Inflammatory macrophage treated with lipopolysaccharide for 4 hours (primary cell): ENCODE measurements at places on chromosomes 3 and 15.

- DNase-seq = no peak
Observed at GRCh38 chr3:104126864-104127553, 1239.7 kb upstream of the ALCAM start.

DNA sequence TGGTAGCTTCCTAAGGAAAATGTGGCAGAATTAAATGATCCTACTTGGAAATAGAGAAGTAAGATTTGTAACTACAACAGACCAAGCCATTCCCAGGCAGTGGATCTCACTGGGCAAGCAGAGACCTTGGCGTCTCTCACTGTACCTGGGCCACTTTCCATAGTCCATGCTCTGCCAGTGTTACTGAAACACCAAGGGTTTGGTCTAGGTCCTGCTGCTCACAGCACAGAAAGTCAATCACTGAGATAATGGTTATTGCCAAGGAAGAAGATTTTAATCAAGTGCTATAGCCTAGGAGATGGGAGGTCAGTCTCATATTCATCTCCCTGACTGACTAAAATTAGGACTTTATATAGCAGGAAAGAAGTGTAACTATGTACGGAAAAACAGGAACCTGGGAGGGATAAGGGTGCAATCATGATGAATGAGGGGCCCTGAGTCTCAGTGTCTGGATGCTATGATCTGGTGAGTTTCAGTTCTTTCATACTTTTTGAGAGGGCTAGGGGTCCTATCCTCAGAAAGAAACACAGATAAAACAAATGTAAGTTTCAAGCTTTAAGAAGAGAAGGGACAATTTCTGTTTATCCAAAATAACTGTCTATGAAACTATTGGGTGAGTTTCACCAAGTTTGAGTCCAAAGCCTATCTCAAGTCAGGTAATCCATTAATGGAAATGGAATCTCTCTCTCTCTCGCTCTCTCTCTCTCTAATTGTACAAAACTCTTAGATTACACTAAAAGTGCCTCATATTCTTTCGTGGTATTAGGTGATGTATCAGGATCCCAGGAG lies 20.6 kb downstream of the GPR15 start:
- no peak for DNase-seq

DNA sequence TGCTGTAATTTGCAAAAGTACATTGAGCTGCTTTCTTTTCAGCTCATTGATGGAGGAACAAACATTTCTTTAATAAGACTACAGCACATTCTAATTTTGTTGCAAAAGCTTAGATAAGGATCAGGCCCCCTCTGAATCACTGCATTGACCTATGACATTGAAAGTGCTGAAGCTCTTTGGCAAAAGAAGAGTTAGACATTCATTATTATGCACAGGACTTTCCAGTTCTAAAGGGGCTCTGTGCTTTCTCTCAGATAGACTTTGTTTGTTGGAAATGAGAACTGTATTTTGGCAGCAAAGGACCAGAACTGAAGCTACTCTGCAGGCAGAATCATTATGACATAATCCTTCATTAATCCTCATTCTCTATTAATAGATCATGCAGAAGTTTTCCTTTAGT lies 252.9 kb upstream of the SOX2 start:
- no peak for DNase-seq

GRCh38 chr3:17420668-17421067 lies 321.8 kb downstream of the TBC1D5 start:
- DNase-seq = no peak

- DNase-seq = no peak
Observed at GRCh38 chr3:117192888-117193287, 483.3 kb downstream of the TUSC7 start.

DNA sequence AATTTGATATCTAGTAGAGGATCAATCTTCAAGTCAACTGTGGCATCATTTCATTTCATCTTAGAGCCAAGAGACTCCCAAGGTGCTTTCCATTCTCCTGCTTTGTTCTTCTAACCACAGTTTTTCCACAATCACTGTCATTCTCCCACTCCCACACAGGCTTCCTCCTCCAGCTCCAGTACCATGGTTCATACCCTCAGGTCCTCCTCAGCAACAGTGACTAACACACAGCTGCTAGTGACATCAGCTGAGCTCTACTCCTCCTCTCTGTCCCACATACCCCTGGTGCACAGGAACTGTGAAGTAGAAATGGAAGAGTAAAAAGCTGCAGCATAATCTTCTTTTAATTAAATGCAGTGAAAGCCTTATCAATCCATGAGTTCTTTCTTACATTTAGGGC lies 200.2 kb upstream of the DPH6 start:
- peak; percentile 64 for DNase-seq

- DNase-seq = no peak
Observed at GRCh38 chr15:81282911-81283310, 41.0 kb downstream of the STARD5 start.

DNA sequence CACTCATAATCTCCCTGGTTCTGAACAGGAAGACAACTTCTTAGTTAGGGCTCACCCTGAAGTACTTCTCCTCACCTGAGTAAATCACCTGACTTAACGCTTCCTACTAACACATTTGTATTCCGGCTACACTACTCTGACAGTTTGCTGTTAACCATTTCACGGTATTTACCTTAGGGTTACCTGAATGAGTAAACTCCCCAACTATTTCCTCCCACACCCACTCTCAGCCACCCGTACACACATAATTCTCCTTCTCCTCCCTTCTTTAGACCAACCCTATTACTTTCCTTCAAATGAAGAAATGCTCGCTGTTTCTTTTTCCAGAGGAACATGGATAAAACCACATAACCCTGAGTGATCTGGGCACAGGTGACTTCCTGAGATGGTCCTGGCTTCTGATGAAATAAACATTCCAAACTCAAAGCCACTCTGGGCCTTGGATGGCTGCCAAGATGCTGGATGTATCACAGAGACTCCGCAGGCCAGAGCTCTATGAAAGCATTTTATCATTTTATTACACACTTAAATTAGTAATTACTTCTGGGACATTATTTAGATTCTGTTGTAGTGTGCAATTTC lies 183.6 kb upstream of the ATP11B start:
- DNase-seq = no peak

GRCh38 chr3:102332205-102332604 lies 102.6 kb upstream of the ZPLD1 start:
- no peak for DNase-seq

- DNase-seq = no peak
Observed at GRCh38 chr15:52060501-52060900, 41.5 kb downstream of the MAPK6 start.

GRCh38 chr15:59158701-59159034 lies 48.0 kb upstream of the LDHAL6B start:
- no peak for DNase-seq

DNA sequence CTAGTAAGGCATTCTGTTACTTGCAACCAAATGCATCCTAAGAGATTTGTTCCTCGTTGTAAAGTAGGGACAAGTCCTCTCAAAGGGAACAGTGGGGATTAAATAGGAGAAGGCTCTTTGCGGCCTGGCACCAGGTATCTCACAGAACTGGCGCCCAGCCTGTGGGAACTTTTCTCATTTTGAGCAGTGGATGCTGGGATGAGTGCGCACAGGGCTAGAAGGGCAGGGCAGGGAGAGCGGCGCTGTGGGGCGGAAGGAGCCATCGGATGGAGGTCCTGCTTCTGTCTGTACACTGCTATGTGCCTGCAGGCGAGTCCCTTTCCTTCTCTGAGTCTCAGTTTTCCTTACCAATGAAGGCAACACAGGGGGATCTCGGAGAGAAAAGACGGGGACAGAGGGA lies 50.6 kb downstream of the WNT7A start:
- DNase-seq = no peak

DNA sequence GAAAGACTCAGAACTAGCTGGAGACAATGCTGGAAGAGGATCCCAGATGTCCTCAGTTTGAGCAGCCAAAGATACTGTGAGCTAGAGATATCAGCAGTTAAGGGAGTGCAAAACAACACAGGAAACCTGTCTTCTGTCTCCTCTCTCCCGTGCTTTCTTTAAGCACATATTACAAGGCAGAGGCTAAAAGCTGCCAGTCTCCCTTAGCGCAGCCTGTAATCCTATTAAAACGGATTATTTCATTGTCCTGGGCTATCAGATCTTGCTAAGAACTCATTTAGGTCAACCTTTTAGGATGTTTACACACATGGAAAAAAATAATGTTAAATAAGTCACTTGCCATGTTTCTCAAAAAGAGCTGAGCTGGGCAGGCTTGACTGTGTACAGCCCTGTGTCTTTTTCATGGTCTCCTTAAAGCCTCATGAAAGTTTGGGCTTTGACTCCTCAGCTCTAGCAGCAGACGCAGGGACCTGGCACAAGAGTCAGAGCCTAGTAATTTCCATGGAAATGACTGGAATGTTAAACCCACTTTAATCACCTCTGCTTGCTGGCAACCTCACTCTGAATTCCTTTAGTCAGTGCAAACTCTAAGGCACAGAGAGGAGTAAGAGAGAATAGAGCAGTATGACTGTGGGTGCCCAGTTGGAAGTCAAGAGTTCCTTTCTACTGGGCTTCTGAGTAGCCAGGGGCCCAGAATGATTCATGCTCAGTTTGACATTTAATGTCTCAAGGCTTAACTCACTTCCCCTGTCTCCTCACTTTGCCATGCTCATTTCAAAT lies 491.9 kb downstream of the NTRK3 start:
- peak; percentile 64 for DNase-seq

DNA sequence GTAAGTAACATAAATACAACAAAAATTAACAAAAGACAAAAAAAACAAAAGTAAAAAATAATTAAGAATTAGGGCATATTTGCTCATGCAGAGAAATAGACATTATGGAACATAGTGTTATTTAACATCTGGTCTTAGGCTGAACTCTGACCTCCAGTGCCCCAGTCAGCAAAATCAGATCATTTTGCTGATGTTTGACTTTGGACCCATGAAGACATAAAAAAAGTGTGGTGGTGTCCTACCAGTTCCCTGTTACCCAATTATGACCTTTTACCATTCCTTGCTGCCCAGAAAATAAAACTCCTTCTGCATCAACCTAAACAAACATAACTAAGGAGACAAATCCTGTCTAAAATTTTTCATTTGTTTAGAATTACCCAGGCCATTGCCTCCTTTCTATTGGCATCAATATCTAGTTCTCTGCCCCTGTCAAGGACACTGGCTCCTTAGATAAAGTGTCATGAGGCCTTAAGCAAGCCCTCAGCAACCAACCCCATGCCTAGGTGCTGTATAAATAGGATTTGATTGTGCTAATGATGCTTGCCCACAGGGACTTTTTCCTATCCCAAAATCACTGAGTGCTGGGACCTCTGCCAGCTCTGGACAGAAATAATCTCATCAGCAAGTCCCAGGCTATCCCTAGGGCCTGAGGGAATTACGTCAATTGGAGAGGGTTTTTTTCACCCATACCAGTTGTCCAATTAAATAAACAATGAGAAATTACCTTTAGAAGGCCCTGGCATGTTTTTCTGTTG lies 334.5 kb upstream of the UMPS start:
- no peak for DNase-seq

DNA sequence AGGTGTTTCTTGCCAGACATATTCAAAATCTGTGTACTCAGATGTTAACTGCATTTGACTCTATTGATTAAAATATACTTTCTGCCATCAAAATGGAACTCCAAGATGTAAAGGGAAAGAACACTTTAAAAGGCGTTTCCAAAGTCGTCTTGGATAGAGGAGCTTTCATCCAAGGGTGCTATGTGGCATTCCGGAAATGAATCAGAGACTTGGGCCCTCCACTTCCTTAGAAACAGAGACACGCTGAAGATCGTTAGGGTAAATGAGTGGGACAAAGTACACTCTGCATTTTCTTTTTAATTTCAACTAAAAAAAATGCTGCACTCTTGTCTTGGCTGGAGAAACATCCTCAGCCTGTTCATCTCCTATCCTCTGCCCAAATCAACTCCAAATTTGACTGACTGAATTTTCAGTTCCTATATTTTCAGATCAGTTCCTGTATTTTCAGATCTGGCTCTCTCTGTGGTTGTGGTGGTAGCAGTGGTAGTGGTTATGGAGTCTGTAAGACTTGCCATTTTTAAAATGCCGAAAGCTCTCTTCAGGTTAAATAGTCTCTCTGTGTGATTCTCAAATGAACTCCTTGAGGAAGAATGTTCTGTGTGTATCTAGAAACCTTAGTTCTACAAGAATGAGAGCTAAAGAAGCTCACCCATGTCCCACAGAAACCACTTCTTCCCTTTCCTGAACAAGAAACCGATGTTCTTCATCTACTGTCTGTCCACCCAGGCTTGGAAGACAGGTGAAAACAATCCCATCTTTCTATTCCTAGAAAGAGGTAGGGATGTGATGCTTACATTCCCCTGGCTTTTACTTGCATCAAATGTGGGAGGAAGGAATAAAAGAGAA lies 156.8 kb upstream of the ICE2 start:
- DNase-seq = peak; percentile 61

DNA sequence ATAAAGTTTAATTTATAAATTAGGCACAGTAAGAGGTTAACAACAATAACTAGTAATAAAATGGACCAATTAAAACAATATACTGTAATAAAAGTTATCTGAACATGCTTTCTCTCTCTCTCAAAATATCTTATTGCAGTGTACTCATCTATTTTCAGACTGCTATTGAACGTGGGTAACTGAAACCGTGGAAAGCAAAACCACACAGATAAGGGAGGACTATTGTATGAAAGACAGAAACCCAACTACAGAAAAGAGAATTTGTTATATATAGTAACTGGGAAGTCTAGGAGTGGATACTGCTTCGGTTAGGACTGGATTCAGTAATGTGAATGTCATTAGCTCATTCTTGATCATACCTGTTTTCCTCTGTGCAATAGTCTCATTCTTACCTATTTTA lies 119.3 kb upstream of the DAZL start:
- DNase-seq = no peak

DNA sequence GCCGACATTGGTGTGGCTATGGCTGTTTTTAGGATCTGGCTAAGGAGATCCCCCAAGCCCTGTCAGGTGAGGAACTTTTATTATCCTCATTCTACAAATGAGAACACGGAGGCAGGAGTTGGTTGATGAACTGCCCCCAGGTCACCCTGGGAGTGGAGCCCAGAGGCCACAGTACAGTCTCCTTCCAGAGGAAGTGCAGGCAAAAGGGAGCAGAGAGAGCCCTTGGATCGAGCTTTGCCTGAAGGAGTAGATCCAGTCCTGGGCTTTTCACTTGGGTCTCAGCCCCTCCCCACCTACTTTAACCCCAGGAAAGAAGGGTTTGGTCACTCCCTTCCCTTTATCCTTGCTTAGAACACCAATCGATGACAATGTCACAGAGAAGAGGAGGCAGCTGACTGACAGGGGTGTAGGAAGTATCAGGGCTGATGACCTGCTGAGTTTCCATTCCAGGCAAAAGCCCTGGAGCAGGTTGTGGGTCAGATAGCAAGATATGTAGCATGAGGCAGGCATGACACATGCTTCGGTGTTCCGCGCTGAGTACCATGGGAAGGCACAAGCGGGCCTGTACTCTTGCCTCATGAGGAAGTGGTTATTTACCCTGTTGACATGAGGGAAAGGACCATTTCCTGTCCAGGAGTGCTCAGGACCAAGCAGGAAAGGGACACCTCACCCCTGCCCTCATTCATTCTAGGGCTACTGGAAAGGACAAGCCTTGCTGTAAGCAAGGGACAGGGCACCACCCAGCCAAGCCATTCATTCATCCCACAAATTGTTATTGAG lies 5.8 kb upstream of the PLA2G4D start:
- peak; percentile 74 for DNase-seq
